ENCODE measurements at places on chromosomes 6 and 20.
A peak's percentile ranks its signal among the peaks of the same experiment; 100 is the strongest.

- no peak for DNase-seq
These were observed 46.7 kb downstream of the DNAAF9 start for GRCh38 chr20:3360752-3361151.

GRCh38 chr6:43060034-43060754 lies 763 bp downstream of the KLC4 start:
- no peak for DNase-seq

DNA sequence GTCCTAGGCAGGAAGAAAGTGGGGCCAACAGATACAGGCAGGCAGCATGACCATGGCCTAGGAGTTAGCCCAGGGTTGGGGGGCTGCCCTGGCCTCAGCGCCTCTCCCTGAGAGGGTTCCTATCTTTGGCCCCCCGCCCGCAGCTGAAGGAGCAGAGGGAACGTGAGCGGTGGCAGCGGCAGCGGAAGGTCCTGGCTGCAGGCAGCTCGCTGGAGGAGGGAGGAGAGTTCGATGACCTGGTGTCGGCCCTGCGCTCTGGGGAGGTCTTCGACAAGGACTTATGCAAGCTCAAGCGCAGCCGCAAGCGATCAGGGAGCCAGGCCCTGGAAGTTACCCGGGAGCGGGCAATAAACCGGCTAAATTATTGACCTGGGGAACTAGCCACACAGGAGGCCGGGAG lies 32.6 kb downstream of the MOCS1 start:
- DNase-seq, result no peak

- DNase-seq, result no peak
These were observed 161.2 kb downstream of the EYA2 start for GRCh38 chr20:47055699-47056369.

DNA sequence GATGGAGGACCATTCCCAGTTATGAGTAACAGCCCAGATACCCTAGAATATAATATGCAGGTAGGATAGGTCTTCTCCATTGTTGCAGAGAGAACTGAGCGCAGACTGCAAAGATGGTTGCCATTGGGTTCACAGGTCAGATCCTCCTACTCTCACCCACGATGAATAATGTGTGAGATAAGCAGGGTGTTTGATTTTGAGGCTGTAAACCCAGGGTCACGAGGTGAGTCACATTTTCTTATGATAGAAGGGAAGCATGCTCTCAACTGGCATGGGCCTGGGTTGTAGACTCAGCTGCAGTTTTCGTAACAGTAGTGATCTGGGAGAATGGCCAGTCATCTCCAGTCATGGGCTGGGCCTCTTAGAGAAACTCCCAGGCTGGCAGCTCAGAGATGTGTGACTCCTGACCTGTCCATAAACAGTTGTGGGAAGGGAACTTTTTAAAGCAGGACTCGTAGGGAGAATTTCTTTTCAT lies 74.2 kb downstream of the CD164 start:
- DNase-seq, result peak; percentile 20

DNA sequence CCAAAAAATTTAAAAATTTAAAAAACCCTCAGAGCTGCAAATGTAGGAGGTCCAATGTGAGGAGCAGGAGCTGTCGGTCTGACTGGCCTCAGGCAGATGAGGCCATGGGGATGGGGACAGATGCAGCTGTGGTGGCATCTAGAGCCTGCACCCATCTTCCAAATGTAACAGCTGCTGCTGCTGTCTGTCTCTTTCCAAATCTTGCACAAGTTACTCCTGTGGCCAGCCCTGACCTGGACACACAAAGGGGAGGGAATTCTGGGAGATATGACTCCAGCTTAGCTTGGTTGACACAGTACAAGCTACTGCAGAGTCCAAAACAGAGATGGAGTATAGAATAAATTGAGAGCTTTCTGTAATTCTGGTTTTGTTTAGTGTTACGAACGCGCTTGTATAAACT lies 115.2 kb downstream of the PRND start:
- no peak for DNase-seq

DNA sequence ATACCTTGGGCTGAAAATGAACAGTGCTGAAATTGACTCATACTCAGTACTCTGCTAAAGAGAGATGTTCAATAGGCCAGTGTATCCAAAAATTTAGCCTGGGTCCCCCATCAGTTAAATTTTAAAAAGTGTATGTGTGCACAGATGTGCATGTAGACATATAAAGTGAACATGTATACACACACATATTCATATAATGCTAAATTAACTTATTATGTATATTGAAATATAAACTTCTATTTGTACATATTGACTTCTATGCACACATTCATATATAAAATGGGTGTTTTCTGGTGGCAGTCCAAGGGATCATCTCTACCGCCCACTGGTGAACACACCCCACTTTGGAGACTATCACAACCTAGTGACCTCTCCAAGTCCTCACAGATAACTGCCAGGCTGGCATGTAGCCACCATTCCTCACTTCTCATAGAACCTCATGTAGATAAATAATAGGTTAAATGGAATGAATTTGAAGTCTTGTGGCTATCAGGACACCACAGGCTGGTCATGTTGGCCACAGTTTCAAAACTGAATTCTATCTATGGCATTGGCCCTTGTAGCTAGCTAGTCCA lies 8.8 kb downstream of the SLC22A16 start:
- no peak for DNase-seq

GRCh38 chr20:58650181-58650775 lies 805 bp upstream of the STX16 start:
- no peak for DNase-seq

GRCh38 chr6:96613291-96613999 lies 50.5 kb downstream of the FHL5 start:
- DNase-seq, result no peak

DNA sequence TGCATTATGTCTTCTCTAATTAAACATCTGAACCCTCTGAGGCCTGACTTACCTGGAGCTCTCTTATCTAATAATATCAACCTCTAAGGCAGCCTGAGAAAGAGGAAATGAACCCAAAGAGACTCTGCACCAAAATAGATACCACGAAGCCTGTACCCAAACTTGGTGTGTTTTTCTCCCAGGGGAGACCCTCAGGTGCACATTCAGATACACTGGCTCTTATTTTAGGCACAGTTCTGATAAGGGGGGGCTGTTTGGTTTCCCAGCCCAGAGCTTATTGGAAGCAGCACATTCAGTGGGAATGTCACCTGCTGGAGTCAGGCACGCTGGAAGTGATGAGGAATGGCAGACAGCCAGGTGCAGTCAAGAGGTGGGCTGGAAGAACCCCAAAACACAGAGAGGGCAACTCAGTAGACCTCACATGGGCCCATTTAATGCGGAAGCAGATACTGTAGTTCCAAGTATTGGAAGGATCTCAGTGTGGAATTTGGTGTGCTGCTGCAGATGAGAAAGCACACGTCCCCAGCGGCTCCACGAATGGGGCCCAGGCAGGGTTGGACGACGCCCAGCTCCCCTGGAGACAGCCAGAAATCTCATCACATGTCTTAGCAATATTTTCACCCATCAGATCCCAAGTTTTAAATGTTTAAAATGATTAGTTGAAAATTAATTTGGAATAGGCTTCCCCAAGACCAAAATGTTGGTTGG lies 9.7 kb upstream of the CCR6 start:
- no peak for DNase-seq

DNA sequence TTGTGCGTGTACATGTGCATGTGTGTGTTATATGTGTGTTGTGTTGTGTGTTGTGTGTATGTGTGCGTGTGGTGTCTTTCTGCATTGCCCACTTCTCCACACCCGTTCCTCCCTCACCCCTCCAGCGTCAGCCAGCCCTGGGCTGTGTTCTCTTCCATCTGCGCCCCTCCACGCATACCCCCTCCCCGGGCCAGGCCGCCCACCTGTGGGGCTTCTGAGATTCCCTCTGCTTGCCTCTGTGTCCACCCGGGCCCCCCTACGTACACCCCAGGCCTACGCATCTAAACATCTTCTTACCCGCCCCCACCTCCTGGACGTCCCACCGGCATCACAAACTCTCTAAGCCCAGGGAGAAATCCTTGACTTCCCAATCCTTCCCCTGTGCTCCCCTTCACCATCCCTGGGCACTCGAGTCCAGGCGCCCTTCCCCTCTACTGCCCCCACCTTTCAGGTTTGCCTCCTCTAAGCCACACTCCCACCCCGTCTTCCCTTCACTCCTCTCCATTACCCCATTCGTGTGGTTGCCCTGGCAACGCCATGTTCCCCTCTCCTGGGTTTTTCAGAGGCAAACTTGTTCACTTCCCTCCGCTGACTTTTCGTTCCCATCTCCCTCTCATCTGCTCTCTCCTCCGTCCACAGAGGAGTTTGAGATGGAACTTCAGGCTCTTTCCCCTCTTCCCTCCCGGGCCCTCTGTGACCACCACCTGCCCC lies 81.7 kb upstream of the NNAT start:
- DNase-seq, result no peak

DNA sequence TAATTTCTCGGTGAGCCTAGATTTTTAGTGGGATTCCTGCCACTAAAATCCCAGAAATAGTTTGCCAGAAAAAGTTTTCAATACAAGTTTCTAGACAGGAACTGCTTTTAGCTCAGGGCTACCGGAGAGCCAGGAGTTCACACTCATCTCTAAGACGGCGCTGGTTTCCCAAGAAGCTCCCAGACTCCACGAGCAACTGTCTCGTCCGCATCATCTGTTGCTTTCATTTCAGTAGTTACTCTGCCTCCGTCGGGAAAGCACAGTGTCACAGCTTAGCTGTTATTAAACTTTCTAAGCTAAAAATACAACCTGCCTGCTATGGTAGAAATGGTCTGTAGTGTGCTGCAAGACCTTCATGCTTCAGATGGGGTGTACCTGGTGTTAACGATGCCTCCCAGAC lies 197.3 kb upstream of the SNX9 start:
- no peak for DNase-seq

All from activated CD8-positive, alpha-beta memory T cell treated with anti-CD3 and anti-CD28 coated beads for 4 hours (primary cell).